NCI-H510A (cell line): ENCODE measurements at places on chromosomes 6 and 20.

- no peak for DNase-seq
Measured at GRCh38 chr20:17858450-17859001, 110.1 kb downstream of the SNX5 start.

GRCh38 chr6:56751604-56752003, 108.9 kb upstream of the DST start:
- no peak for DNase-seq

DNA sequence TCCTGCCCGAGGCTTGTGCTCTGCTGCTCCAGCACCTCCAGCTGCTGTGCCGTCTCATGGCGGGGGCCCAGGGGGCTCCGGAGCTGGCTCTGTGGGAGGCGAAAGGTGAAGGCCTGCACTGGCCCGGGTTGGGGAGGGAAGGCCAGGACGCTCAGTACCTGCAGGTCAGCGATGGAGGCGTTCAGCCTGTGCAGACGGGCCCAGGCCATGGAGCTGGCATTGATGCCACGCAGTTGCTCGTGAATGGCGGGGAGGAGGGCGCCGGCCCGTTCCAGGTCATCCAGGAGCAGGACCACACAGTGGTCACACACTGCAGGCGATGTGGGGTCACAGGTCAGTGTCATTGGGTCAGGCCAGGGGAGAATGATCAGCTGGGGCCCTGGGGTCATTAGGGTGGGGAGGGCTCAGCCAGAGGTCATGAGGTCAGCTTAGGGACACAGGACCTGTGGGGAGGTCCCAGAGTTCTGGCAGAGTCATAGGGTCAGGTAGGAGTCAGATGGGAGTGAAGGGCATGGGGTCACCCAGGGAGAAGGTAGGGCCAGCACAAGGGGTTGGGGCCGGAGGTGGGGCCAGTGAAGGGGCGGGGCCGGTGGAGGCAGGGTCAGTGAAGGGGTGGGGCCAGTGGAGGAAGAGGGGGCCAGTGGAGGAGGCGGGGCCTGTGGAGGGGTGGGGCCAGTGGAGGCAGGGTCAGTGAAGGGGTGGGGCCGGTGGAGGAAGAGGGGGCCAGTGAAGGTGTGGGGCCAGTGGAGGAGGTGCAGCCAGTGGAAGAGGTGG, 18.0 kb downstream of the ADRM1 start:
- no peak for DNase-seq

DNA sequence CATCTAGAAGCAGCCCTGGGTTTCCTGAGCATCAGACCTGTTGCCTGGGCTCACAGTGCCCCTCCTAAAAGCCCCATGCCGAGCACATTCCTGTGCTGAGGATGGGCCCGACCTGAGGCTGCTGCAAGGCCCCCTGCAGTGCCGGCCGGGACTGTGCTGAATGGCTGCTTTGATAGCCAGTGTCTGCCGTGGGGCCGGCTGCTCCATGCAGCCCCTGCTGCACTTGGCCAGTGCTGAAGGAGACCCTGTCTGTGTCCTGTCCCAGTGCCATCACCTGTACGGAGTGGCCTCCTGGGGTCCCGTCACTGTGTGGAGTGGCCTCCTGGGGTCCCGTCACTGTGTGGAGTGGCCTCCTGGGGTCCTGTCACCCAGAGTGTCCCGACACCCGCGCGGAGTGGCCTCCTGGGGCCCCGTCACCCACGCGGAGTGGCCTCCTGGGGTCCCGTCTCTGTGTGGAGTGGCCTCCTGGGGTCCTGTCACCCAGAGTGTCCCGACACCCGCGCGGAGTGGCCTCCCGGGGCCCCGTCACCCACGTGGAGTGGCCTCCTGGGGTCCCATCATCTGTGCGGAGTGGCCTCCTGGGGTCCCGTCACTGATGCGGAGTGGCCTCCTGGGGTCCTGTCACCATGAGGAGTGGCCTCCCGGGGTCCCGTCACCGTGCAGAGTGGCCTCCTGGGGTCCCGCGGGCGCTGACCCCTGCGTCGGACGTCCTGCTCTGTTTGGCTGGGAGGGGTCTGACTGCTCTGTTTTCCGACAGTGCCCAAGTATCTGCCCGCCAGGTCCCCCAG, 7.0 kb downstream of the COL9A3 start:
- DNase-seq: no peak

GRCh38 chr6:44232676-44233566, 9.5 kb downstream of the SLC29A1 start:
- no peak for DNase-seq
